ENCODE measurements at places on chromosomes 7 and 10.
A peak's percentile ranks its signal among the peaks of the same experiment; 100 is the strongest.

- DNase-seq: no peak
These were observed 4.4 kb downstream of the PLAU start for GRCh38 chr10:73915206-73915851.

DNA sequence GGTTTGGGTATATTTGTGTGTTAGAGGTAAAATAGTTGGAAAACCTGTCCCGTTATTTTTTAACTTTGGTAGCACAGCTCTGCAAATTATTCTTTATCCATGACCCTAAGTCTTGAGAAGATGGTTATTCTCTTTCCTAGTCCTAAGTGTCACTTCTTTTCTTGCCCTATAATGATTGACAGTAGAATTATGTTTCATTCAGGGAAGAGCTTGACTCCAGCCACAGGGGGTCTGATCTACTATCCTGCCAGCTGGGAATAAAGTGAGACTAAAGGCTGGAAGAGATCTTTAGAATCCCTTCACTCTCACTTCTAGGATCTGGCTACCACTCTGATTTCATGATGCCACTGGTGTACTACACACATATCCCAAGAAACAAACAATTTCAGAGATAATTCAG is 90.4 kb downstream of the PHTF2 start:
- no peak for DNase-seq

DNA sequence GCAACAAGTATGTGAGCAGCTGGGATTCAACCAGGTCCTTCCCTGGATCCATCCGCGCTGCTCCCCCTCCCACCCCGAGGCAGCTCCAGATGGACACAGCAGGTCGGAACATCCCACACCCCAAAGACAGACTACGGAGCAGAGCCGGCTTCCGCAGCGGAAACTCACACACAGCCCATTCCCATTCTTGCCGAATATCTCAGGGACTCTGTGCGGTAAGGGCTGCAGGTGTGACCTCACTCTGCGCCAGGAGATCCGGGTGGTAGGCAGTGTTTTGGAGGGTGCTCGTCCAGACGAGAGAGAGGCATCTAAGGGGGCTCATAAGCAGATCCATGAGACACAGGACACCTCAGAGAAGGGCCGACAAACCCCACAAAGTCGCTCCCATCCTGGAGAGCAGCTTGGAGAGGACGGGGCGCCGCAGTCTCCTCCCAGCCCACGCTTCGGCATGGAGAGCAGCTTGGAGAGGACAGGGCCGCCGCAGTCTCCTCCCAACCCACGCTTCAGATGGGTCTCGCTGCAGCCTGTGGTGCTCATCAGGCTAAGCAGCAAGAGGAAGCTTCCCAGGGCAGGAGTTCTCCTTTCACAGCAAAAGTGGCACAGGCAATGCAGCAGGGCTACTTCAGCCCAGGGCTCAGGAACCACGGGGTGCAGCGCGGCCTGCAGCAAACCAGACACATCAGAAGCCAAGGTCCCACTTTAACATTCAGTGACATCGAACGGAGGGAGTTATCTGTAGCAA is 179.9 kb downstream of the DIP2C start:
- DNase-seq: no peak

DNA sequence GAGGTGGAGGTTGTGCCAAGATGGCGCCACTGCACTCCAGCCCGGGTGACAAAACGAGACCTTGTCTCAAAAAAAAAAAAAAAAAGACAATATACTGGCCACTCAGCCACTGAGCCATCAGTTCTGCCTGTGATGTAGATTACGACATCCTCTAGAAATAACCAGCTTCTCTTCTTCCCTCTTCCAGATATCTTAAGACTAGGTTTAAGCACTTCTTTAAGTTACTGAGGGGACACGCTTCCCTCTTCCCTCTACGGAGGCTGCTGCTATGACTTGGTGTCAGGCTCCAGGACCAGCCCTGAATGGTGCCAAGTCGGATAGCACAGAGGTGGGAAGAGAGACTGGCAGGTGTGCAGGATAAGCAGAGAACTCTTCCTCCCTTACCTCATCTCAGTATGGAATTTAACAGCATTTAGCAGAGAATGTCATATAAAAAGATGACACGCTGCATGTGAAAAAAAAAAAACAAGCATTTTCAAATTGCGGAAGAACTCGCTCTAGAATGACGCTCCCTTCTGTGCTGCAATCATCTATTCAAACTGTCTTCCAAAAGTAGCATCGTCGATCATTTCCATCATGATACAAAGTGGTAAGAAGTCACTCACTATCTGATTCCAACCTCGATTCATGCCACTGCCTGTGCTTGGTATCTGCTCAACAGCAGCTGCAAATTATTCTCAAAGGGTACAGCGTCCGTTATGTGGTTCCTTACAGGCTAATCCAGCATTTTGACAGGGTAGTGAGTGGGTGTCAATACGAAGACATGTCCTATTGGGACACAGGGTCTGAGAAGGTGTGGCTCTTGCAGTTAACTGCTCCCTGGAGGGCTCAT is 13.8 kb downstream of the DAGLB start:
- DNase-seq: no peak

GRCh38 chr10:47257396-47258120 is 42.4 kb upstream of the GDF10 start:
- DNase-seq: no peak

DNA sequence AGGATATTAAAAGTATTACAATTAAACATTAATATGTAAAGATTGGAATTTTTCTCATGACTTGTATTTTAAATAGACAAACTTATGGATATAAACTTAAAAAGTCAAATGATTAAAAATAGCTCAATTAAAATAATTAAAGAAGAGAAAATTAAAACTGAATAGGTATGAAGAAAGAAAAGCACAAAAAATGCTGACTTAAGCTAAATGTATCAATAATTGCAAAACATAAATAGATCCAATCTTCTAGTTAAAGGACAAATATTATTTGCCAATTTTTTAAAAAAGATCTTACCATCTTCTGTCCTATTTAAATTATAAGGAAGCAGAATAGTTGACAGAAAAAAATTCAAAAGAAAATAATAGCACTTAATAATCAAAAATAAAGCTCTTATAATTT is 646.3 kb upstream of the ANKRD30A start:
- no peak for DNase-seq

- DNase-seq: no peak
These were observed 1.1 kb downstream of the ANKRD2 start for GRCh38 chr10:97573672-97574071.

- DNase-seq: no peak
These were observed 134.9 kb downstream of the ARID5B start for GRCh38 chr10:62036186-62037081.

GRCh38 chr7:20438248-20438647 is 107.5 kb downstream of the ITGB8 start:
- no peak for DNase-seq

DNA sequence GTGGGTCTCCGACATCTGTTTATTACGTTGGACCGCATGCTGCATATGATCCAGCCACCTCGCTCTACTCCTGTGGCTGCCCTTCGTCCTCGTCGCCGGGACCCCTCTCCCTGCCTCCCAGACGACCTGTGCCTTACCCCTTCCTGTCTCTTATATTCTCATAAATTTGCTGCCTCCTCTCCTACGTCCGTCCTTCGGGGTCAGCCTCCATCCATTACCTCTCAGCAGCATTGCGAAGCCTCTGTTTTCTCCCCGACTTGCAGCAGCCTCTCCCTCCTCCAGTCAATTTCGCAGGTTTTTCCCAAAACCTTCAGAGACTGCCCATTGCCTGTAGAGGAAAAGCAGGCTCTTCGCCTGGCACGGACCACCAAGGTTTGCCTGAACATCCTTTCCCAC is 39.4 kb upstream of the LEP start:
- no peak for DNase-seq

DNA sequence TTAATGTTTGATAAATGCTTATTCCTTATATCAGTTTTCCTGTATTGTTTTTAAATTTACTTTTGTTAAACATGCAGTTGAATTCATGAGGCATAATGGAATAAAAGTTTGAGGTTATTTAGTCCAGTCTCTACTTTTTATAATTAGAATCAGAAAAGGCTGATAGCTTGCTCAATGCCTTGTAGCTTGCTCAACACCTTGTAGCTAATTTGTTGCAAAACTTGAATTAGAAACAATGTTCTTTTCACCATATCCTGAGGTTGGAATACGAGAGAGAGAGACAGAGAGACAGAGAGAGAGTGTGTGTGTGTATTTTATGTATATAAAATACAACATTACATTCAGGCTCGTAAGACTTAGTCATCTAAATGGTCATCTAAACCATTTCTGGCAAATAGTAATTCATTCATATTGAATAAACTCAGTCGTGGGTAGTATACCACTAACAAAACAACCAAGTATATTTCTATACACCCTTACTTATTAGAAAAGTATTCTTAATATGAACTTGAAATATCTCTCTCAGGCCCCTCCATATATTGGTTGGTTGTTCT is 243.5 kb downstream of the ADK start:
- DNase-seq: no peak

DNA sequence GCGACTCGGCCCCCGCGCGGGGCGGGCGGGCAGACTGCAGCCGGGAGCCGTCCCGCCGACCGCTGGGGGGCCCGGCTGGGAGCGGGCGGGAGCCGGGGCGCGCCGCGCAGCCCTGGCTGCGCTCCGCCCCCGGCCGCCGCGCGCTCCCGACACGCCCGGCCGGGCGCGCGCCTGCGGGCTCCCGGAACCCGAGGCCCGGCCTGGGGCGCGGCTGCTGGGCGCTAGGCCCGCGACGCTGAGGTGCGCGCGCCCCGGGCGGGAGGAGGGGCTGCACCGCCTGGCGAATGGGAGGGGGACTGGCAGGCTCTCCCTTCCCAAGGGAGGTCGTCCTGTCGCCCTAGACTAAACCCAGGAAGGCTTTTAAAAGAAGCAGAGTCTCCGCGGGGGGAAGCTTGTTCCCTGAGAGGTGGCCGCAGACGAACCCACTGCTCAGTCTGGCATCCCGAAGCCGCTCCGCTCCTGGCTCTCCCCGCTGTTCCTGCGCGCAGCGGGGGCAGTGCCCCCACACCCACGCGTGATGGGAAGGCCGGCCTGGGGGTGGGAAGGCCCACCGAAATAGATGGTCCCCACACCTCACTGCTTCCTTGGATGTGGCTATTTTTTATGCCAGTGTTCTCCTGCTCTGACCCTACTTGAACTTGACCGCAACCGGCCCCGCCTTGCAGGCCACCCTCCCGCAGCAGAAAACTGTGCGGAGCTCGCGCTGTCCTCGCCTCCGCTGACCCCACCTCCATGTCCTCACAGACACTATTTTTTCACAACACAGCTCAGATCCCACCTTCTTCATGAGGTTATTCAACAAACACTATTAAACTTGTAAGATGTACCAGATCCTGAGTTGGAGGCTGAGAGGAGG is at the start of gene VOPP1:
TSS of gene VOPP1 (minus strand) at position 125 of the 856 bp plus-strand sequence. CDS start 178 bp downstream, outside the sequence.
- DNase-seq: peak; percentile 38

DNA sequence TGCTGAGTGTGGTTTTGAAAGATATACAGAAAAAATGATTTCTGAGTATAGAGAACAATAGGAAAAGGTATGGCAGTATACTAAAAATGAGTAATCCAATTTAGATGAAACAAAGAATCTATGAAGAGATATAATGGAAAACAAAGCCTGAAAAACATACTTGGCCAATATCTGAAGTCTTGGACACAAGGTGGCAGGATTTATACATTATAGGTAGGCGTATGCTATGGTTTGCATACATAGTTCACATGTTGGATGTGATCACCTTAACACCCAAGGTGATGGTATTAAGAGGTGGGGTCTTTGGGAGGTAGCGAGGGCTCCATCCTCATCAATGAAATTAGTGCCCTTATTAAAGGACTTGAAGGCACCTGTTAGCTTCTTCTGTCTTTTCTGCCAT is 34.5 kb upstream of the BPGM start:
- DNase-seq: no peak

DNA sequence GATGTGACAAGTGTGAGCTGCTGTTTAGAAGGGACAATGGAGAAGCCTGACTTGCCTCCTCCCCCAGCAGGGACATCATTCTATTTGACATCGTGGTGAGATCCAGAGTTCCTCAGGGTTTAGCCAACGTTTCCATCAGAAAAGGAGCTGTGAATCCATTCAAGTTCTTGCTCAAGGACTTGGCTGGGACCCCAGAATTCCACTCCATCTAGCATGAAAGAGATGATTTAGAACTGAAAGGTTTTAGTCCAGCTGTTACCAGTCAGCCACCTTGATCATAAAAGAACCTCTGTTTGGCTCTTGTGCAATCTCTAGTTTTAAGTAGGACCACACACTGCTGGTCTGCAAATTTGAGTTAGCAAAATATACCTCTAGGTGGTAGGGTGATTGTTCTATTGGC is 337.6 kb downstream of the FRMD4A start:
- DNase-seq: no peak

GRCh38 chr10:43576580-43576979 is 2.2 kb upstream of the ZNF239 start:
- no peak for DNase-seq

GRCh38 chr7:102942868-102943267 is 30.1 kb downstream of the LRRC17 start:
- no peak for DNase-seq

- no peak for DNase-seq
These were observed 36.3 kb downstream of the PYROXD2 start for GRCh38 chr10:98378722-98379121.

DNA sequence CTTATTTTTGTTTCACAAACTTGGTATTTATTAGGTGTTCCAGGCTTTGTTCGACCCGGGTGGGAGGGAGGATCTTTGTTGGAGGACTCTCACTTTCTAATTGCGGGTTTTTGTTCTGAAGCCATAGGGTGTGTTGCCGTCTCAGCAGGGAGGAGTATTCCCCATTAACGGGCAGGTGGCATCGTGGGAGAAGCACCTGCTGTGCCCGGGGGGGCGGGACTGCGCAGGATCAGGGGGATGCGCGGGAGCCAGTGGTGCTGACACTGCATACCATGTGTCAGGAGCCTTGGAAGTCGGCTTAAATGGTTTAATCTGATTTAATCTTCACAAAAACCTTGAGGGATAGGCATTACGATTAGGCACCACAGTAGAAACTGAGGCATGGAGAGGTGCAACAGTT is 113.0 kb downstream of the MGMT start:
- DNase-seq: no peak

DNA sequence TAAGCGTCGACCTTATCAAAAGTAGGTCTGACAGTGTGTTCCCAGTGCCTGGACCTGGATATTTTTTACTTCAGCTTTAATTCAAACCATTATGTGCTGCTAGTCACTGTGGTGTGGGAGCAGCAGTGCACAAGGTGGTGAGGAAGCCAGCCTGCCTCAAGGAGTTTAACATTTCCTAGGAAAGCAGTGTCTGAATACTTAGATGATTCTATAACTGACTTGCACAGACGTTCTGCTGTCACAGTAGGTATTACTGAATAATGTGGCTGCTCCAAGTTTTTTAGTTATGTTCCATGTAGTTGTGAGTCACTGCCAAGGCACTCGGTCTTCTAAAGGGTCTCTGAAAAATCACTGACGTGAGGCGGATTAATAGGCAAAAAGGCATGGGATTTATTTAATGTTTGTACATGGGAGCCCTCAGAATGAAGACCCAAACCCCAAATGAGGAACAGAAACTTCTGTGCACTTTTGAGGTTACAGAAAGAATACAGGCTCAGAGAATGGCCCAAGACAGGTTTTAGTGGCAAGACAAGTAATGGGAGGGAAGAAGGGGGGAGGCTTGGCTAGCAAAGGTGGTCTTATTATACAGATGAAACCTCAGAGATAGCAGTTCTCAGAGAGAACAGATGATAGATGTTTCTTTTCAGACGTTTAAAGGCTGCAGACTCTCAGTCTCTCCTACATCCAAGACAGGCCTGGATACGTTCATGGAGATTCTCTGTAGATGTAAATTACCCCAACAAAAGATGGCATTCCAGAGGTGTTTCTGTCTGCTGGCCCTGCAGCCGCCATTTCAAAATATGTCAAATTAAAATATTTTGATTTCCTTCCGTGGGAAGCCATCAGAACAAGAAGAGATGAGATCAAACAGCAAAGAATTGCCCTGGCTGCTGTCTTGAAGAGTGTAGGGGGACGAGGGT is 209.3 kb downstream of the SDK1 start:
- no peak for DNase-seq

- DNase-seq: peak; percentile 32
These were observed 6.7 kb upstream of the PILRA start for GRCh38 chr7:100366411-100367250.

Measured in stimulated activated CD8-positive, alpha-beta memory T cell treated with anti-CD3 and anti-CD28 coated beads, Interleukin-2, amount 100 ng/mL, for 48 hours (primary cell).